Urothelium cell line (cell line): ENCODE measurements at places on chromosomes 13 and 19.
A peak's percentile ranks its signal among the peaks of the same experiment; 100 is the strongest.

DNA sequence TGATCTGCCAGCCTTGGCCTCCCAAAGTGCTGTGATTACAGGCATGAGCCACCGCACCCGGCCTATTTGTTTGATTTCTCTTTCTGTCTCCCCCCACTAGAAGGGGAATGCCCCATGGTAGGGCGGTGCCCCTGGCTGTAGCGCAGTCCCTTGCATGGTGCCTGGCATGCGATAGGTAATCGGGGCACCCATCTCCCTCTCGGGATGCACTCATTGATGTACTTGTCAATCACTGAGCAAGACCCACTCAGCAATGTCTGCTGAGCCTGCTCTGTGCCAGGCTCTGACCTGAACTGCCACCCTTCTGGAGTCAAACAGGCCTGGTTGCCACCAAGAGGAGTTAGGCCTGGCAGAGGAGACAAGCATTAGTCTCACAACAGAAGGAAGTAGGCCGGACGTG is 19.8 kb downstream of the DNM2 start:
- no peak for DNase-seq

GRCh38 chr13:21458451-21458812 is 671 bp downstream of the ZDHHC20 start:
- DNase-seq = peak; percentile 45

DNA sequence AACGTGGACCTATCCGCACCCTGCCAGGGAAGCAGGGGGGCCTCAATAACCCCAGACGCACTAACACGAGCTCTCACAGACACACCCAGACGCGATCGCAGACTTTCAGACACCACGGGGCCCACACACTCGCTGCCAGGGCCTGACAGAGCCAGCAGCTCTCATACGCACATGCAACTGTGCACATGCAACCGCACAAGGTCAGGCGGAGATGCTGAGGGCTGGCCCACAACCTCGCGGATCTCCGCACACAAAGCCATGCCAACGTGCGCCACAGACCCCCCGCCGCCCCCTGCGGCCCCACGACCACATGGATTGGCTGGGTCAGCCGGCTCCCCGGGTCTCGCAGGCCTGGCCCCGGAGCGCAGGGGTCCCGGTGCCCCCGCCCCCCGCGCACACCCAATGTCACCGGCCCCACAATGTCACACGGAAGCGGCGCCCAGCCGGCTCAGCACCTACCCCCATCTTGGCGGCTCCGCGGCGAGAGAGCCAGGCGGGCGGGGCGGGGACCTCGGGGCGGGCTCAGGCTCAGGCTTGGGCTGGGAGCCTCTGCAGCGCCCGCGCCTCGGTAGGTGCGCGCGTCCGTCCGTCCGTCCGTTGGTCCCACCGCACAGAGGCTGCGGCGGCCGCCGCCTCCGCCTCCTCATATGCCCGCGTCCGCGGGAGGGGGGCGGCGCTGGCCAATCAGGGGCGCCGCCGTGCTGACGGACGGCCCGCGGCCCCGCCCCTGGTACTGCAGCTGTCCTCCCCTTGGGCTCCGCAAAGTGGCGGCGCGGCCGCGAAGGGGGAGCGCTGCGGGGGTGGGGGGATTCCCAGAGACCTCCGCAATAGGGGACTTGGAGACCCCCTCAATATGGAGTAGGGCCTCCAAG is at the start of gene ATP1A3:
TSS of gene ATP1A3 (minus strand) at position 619 of the 872 bp plus-strand sequence. CDS start at position 465, 154 bp downstream.
- peak; percentile 90 for DNase-seq

DNA sequence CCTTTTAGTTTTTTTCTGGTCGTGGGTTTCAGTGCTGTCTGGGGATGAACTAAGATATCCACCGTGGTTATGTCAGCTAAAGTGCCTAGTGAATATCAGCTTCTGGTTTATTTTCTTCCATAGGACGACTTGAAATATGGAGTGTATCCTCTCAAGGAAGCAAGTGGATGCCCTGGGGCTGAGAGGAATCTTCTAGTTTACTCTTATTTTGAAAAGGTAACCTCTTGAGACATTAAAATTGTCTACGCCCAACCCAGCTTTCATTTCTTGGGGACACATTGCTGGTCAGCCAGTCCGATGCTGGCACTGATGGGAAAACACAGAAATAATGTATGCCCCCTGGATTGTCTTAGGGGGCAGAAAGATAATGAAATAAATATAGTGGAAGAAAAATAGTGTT is 1.6 kb downstream of the ZNF431 start:
- DNase-seq = no peak

- no peak for DNase-seq
Measured at GRCh38 chr19:919199-920050, 2.3 kb downstream of the KISS1R start.

DNA sequence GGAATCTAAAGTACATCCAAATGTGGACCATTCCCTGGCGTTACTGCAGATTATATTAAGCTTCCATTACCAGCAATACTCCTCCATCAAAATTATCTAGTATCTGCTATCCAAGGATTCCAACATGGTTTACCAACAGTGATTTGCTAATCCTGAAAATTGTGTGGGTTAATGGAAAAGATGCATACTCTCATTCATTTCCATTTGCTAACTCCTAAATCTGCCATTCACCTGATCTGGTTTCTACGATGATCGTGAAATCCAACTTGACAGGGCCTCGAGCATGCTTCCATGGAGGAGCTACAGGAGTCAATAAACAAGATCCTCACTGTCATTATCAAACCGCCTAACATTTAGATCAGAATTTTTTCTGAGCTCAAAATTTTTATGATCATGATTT is 121.0 kb downstream of the RGCC start:
- no peak for DNase-seq

DNA sequence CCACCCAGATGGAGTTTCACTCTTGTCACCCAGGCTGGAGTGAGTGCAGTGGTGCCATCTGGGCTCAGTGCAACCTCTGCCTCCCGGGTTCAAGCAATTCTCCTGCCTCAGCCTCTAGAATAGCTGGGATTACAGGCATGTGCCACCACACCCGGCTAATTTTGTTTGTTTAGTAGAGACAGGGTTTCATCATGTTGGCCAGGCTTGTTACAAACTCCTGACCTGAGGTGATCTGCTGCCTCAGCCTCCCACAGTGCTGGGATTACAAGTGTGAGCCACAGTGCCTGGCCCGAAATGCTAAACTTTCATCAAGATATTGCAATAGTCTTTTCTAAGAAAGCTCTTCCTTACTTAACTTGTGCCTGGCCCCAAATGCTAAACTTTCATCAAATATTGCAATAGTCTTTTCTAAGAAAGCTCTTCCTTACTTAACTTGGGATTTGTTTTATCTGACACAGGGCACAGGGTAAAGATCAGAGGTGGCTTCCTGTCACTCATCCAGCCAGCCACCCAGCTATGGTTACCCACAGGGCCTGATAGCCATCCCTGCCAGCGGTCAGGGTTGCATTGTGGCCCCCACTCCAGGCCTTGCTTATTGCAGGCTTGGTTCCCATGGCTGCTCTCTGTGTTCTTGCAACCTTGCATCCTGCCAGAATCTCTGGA is 352.3 kb upstream of the TMTC4 start:
- no peak for DNase-seq

GRCh38 chr19:53007606-53008005 is 6.1 kb upstream of the ERVV-1 start:
- DNase-seq = no peak

DNA sequence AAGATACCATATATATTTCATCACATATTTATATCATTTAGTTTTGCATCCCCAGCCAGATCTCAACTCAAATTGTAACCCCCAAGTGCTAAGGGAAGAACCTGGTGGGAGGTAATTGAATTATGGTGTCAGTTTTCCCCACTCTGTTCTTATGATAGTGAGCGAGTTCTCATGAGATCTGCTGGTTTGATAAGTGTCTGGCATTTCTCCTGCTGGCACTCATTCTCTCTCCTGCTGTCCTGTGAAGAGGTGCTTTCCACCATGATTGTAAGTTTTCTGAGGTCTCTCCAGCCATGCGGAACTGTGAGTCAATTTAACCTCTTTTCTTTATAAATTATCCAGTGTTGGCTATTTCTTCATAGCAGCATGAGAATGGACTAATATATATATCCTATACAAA is 462.5 kb upstream of the SLITRK5 start:
- no peak for DNase-seq

DNA sequence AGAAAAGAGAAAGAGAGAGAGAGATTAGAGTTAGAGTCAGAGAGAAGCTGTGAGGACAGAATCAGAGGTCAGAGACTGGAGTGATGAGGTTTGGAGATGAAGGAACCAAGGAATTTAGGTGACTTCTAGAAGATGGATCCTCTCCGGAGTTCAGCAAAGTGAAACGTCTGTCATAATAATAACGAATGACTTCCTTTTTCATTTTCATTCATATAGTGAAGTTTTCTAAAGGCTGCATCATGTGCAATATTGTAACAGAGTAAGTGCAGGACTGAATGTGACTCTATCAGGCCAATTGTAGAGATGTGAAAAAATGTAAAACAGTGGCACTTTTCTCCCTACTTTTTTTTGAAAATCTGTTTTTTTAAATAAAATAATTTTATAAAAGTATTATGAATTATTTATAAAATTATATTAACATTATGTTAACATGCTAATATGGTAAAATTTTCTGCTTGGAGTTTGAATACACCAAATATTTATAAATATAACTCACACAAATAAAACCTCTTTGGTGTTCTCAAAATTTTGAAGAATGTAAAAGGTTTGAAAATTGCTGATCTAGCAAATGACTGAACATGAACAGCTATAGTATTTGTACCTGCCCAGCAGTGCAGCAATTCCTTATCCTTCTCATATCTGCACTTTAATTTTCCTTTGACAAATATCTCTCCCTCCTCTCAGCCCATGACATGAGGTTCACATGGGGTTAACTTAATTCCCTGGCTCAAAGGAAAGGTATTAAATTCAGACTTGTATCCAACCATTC is 4.2 kb upstream of the TNFSF11 start:
- no peak for DNase-seq

- DNase-seq = no peak
Measured at GRCh38 chr13:43730642-43731041, 56.1 kb downstream of the ENOX1 start.

DNA sequence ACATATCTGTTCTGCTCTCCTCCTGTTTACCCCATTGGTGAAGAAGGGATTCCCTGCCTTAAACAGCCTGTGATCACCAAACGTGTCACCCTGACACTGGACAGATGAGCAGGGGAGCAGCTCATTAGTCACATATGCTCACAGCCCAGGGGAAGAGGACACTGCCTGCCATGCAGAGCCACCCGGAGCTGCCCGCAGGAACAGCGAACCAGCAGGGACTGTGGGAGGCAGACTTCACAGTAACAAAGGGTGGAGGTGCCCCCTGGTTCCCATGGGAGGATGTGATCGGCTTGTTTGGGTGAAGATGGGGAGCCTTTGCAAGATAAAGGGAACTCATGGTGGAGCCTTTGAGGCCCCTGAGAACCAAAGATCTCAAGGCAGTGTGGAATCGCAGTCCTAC is 88.6 kb upstream of the FARP1 start:
- DNase-seq = no peak

- DNase-seq = no peak
Measured at GRCh38 chr19:39516270-39516669, 1.3 kb downstream of the SELENOV start.

DNA sequence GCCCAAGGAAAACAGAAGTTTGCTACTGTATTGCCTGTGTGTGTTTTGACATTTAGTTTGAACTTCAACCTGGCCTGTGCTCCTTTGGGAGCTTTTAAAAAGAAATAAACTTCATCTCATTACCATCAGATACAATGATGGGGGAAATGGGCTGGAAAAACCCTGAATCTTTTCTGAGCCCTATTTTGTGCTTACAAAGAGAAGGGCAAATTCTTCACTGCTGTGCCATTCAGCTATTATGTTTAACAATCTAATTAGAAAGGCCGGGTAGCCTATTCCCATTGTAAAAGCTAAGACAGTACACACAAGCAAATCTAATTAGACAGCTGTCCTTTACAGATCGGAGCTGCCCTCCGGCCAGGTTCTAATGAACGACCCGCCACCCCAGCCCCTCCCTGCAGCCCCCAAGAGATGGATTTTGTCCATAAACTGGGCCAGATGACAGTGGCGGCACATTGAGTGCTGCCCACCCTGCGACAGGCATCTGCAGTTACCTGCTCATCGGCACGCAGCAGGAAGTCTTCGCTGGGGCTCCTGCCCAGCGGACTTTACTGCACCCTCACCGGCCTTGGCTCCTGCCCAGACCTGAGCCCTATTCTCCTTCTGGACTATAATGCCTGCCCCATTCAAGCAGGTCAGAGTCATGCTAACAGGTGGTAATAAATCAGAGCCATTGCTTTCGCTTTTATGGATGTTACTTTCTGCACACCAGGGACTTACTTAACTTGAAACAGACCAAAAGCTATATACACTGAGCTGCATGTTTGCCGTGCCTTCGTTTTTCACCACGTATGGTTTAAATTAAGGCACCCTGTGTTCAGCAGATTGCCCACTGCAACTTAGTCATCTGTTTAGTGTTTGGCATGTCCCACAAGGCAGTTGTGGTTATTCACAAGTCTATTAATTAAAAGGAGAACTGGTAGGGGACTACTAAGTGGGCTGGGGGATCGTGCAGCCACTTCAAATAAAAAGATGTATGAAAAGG is 549.6 kb downstream of the FGF9 start:
- DNase-seq = no peak

- DNase-seq = no peak
Measured at GRCh38 chr19:11278670-11279069, 16.3 kb upstream of the DOCK6 start.

DNA sequence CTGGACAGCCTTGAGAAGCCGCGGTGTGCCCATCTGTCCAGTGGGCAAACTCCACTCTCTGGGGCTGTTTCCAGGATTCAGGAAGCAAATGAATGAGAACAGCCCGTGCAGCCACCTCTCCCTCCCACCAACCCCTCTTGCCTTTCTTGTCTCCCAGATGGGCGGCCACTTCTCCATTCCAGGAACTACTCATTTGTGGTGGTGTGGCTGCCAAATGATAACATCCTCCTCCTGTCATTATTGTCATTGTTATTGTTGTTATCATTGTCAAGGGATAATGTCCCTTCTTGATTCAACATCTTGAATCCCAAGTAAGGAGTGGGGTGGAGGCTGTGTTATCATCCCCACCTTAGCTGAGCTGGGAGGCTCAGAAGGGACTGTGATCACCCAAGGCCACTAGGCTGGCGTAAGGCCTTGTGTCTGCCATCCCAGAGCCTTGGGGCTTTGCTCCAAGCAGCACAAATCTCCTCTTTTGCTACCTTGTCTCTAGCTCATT is 1.6 kb downstream of the DNM2 start:
- DNase-seq = no peak

DNA sequence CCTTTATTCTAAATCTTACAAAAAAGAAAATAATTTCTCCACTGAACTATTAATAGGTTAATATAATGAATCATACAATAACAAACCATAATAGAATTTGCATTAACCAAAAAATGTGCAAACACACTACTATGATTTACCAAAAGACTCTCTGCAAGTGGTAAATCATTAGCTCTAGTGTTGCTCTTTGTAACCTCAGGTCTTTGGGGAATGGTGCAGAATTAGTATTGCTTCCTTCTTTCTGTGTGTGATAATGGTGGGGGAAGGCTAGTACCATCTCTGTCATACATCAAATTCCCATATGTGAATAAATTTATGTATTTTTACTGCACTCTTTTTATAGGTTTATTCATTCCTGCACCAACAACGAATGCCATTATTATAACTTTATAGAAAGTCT is 105.1 kb downstream of the COG6 start:
- no peak for DNase-seq

- DNase-seq = no peak
Measured at GRCh38 chr13:73991384-73991783, 142.8 kb downstream of the KLF12 start.

- DNase-seq = no peak
Measured at GRCh38 chr13:64672751-64673150, 2557.4 kb downstream of the PCDH9 start.

GRCh38 chr19:19061506-19061905 is 2.3 kb upstream of the SLC25A42 start:
- DNase-seq = no peak
